ENCODE measurements at places on chromosomes 6 and 20.

DNA sequence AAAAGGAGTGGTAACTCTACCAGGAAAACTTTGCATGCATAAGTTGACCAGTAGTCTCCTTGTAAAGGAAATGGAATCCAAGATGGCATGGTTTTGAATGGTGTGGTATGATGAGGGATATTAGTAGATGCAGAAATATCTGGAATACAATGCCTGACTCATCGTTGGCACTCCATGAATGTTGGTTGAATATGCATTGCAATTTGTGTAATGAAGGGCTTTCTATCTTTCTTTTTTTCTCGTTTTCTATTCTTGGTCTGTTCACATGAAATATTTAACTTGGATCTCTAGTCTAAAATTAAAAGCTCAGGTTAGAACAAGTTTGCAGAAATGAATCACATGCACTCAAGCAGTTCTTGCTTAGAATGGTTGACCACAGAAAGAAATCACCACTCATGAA lies 277.3 kb upstream of the PRND start:
- DNase-seq: no peak

DNA sequence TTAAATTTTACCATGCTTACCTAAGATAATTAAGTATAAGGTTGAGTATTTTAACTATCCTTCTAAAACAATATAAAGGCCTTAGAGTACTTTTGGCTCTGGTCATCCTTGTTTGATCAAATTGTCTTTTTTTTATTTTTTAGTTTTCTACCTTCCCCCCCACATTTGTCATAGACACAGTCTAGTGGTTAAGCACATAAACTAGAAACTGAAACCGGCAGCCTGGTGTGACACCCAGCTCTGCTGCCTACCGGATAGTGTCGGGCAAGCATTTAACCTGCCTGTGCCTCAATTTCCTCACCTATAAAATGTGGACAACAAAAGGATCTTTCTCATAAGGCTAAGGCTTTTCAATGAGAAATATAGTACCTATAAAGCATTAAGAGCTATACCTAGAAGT lies 21.6 kb upstream of the TULP4 start:
- peak; percentile 24 for DNase-seq

GRCh38 chr6:128032042-128032441 lies 131.2 kb upstream of the THEMIS start:
- DNase-seq: no peak

DNA sequence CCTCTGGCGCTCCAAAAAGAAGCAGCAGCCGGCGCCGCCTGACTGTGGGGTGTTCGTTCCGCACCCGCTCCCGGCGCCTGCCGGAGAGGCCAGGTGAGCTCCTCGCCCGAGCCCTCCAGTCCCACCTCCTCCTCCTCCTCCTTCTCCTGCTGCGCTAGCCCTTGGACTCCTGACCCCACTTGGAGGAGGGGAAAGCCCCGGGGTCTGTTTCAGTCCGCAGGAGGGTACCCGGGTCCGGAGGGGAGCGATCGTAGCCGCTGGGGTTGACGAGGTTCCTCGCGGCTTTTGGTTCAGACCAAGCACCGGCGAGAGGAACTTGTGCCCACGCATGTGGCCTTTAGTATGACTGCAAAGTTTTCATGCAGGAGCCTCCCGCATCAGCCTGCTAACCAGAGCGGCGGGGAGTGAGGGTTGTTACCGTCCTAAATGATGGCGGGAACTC lies 493 bp downstream of the CRYBG1 start:
- DNase-seq: no peak

GRCh38 chr6:18186033-18186432 lies 30.8 kb downstream of the KDM1B start:
- no peak for DNase-seq

GRCh38 chr6:26221186-26221585 lies 134.0 kb downstream of the HFE start:
- no peak for DNase-seq

- DNase-seq: no peak
These were observed 166.3 kb downstream of the KCNQ5 start for GRCh38 chr6:72788188-72788587.

DNA sequence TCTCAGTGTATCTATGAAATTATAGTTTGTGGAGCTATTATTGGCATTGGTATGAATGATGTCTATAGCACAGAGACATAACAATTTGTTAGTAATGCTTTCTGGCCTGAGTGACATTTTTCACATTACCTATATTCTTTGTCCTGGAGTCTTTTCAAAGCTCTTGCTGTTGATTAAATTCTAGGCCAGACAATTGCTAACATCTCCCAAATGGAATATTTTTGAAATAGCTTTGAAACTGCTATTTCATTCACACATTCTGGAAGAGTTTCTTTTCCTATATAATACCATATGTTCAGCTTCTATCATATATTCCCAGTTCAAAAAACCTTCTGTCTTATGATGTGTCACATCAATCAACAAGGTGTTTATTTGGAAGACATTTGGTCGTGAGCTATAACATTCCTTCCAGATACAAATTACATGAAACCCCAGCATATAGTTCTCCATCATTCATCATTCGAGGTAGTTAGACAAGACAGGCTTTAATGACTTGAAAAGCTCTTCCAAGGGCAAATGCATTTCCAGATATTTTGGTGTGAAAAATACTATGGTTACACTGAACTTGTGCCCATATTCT lies 452.8 kb downstream of the KHDRBS2 start:
- no peak for DNase-seq

Measured in CD8-positive, alpha-beta memory T cell (primary cell).